ENCODE measurements at places on chromosomes 7 and 10. TPM values are rescaled to one million over a fixed set of nuclear protein-coding genes. Genes with fewer than 3 reads are reported as not detected.

Gene HECW1
- 4.3 TPM for total RNA-seq

Gene CHST15
- total RNA-seq = 15.7 TPM

DNA sequence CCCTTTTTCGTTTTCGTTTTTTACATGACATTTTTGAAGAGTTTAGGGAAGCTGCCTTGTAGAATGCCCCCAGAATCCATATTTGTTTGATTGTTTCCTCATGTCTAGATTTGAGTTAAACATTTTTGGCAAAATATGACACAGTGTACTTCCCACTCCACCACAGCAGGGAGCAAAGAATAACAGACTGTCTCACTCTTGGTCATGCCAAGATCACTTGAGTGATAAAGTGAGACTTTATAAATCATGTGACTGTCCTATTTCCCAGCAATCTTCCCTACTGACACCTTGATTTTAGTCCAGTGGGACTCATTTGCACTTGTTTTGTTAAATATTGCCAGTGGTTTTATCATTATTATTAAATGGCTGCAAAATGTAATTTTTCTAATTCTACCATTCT is 44.4 kb upstream of the USP6NL start:
- DNase-seq = no peak

- peak; percentile 29 for DNase-seq
Measured at GRCh38 chr10:132329565-132330485, 2.2 kb upstream of the LRRC27 start.

- no peak for DNase-seq
Measured at GRCh38 chr7:105268056-105268455, 120.7 kb downstream of the SRPK2 start.
